ENCODE measurements at places on chromosomes 1 and 21. TPM values are rescaled to one million over a fixed set of nuclear protein-coding genes. Genes with fewer than 3 reads are reported as not detected.

The IL10 gene
- total RNA-seq: not detected

The GJC2 gene
- 0.60 TPM for total RNA-seq

The ZBTB8A gene
- total RNA-seq: 3.1 TPM

The RHCE gene
- 1.2 TPM for total RNA-seq

The VCAM1 gene
- total RNA-seq: 5.4 TPM

The TRAF3IP3 gene
- not detected for total RNA-seq

The OVAAL gene
- total RNA-seq: not detected
